ENCODE measurements at places on chromosomes 1 and 21. TPM values are rescaled to one million over a fixed set of nuclear protein-coding genes. Genes with fewer than 3 reads are reported as not detected.

The ZNF593OS gene
- not detected for total RNA-seq

The KRTAP13-2 gene
- not detected for total RNA-seq

The TP73 gene
- total RNA-seq = 0.07 TPM

The ANKRD34A gene
- 0.98 TPM for total RNA-seq

The SH3GLB1 gene
- total RNA-seq = 59.6 TPM

The S100A7 gene
- total RNA-seq = not detected

The HCRTR1 gene
- total RNA-seq = not detected

The GPR37L1 gene
- not detected for total RNA-seq

The FCRL4 gene
- not detected for total RNA-seq

The BATF3 gene
- 3.4 TPM for total RNA-seq

The OR6K3 gene
- not detected for total RNA-seq

The GUCA2B gene
- total RNA-seq = not detected

The CLCA1 gene
- total RNA-seq = not detected

The APOBEC4 gene
- not detected for total RNA-seq
